ENCODE measurements at places on chromosomes 7 and 10.

DNA sequence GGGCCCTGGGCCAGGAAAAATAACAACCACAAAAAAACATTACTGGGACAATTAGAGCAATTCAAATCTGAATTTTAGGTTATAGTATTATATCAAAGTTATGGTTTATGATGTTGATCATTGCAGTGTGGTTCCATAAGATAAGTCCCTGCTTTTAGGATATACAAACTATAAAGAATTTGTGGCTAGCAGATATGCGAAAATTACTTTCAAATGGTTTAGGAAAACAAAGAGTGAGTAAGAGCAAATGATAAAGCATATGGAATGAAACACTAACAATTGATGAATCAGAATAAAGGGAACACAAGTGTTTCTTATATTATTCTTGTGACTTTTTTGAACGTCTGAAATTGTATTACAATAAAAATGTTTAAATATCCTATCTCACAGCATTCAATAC lies 64.4 kb upstream of the HECTD2 start:
- no peak for DNase-seq

- DNase-seq: no peak
These were observed 38.9 kb downstream of the ADAP1 start for GRCh38 chr7:915291-916218.

- no peak for DNase-seq
These were observed 5.2 kb upstream of the AGMO start for GRCh38 chr7:15567036-15567435.

DNA sequence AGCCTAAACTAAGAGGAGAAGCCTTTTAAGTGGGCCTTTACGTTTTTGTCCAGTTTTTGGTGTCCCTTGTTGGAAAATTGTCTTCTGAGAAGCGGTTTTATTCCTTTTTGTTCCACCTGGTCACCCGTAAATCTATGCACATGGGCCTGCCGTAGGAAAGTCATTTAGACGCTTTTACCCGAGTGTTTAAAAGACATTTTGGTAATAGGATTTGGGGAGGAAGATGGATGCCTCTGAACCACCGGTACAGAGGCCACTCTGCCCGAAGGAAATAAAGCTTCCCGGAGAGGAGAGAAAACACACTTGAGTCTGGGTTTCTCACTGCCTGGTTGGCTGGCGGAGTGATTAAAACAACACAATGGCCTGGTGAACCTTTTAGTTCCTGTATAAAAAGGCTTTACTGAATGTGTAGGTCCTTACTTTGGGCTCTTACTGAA lies 760 bp downstream of the THNSL1 start:
- DNase-seq: no peak

DNA sequence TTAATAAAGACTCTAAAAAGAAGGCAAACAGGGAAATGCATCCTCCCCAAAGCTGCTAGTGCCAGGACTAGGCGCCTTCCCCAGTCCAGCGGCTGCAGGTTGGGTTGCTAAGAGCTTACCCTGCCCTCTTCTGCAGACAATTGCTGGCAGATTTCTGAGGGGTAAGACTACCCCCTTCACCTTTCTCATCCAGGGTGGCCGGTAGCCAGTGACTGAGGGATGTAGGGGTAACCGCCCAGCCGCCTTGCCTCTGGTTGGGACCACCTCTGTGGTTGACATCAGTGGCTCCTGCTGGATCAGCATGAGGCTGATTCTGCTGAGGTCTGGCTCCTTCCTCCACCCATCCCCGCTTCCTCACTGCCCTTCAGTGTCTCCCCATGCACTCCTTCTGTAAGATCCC lies 71.2 kb downstream of the ADCYAP1R1 start:
- no peak for DNase-seq

- no peak for DNase-seq
These were observed 16.7 kb upstream of the SYPL1 start for GRCh38 chr7:106128836-106129235.

- DNase-seq: no peak
These were observed 17.1 kb downstream of the ADCY1 start for GRCh38 chr7:45591101-45591906.

DNA sequence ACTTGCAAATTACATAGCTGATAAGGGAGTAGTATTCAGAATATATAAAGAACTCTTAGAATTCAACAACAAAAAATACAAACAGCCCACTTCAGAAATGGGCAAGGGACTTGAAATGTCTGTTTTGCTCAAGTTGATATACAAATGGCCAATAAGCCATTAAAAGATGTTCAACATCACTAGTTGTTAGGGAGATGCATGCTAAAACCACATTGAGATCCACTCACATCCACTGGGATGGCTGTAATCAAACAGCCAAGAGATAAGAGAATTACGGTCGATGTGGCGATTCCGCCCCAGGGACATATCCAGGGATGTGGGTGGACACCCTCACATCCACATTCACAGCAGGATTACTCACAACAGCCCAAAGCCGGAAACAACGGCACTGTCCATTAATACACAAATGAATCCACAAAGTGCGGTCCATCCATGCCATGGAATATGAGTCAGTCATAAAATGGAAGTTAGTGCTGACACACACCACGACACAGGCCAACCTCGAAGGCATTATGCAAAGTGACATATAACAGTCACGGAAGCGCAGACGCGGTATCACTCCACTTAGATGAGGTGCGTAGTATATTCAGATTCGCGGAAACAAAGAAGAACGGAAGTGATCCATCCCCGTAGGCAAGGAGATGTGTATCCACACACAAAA lies 227.8 kb downstream of the DNAJB6 start:
- no peak for DNase-seq

DNA sequence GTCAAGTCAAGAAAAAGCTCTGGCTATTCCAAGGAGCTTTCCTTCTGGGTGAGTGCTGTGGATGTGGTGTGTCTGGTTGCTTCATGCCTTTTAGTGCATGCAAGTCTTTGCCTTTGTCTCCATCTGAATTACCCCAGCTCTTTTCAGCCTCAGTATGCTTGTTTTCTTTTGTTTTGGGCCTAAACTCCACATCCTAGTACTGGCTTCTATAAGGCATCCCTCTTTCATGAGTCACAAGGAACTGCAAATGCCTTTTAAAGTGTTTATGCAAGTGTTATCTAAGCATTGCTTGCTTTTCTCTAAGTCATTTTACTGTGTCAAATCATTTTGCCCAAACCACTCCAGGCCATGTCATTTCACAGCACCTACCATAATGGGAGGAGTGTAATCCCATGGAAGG lies 132.1 kb downstream of the PLCE1 start:
- peak; percentile 43 for DNase-seq

DNA sequence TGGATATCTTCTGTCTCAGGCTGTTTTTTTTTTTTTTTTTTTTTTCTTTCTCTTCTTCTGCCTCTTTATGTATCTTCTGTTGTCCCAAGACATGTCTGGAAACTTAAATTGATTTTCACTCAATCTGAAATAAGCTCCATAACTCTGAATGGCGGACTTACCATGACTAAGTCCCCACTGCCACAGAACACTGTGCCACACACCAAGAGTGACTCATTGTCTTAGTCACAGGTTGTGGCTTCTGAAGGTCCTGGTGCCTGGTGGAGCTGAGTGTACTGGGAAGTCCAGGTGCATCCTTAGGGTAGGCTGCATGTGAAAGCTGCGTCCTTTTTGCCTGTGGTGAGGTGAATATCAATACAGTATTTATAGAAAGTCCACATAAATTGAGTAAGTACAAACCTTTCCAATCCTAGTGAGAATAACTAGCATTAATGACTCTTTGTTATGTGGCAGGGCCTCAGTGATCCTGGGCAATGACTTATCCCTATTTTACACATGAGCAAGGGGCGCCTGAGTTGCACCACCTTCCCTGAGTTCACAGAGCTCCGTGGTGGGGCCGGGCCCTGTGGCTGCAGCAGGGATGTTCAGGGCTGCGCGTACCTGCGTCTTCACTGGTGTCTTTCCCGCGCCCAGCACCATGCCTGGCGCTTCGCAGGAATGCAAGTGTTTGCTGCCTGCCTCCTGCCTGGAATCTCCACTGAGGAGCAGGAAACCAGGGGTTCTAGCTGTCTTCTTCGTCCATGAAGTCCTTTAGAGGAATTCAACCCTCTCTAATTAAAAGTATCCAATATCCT lies 4.3 kb downstream of the PFKP start:
- DNase-seq: no peak

- no peak for DNase-seq
These were observed 32.1 kb downstream of the SGPL1 start for GRCh38 chr10:70847659-70848360.

DNA sequence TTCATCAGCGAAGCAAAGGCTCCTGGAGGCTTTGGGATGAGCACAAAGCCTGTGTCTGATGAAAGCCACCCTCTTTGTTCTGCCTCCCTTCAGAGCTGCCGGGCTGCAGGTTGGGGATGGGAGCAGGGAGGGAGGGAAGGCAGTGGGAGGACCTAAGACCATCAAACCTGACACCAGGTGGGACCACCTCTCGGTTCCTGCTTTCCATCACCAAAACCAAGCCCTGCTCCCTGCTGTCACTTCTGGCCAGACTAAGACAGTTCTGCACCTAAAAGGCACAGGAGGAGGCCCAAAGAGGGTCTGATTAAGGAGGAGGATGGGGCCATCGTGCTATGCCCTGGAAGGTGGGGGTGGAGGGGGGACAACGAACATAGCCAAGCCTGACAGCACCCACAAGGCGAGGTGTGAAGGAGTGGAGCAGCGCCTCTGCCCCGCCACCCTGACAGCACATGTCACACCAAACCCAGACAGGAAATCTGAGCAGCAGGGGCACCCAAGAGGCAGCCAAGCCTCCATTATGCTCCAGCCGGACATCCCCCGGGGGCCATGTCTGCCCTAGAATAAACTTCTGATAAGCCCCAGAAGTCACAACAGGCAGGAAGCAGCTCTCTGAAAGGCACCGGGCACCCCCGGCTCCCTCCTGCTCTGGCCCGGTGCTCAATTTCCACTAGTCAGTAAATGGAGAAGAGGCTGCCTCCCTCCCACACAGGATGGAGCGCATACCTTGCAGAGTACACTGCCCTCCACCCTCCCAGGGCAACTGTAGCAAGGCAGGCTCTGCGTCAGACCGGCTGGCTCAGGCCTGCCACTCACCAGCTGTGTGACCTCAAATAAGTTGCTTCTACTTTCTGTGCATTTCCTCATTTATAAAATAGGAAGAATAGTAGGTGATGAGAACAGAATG lies 48.9 kb downstream of the DLG5 start:
- no peak for DNase-seq

DNA sequence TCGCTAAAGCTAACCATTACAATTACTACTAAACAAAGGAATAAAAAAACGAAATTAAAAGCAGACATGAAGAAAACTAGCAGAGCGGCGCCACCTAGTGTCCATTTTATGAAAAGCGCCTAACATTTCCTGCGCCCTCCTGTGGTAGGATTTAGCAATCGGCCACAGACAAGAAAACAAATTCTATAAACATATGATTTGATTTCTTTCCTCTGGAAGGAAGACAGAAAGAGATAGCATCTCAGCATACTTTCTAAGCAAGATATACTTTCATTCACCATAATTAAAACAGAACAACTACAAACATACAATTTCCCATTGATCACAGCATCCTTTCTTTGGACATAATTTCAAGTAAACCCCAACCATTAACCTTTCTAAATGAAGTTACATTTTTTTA lies 337.7 kb upstream of the NPVF start:
- peak; percentile 55 for DNase-seq

- DNase-seq: peak; percentile 39
These were observed 71.0 kb downstream of the GNAT3 start for GRCh38 chr7:80440883-80441282.

- DNase-seq: no peak
These were observed 1.5 kb downstream of the ARHGAP21 start for GRCh38 chr10:24722131-24722675.

GRCh38 chr7:2792856-2793487 lies 51.1 kb downstream of the GNA12 start:
- no peak for DNase-seq

DNA sequence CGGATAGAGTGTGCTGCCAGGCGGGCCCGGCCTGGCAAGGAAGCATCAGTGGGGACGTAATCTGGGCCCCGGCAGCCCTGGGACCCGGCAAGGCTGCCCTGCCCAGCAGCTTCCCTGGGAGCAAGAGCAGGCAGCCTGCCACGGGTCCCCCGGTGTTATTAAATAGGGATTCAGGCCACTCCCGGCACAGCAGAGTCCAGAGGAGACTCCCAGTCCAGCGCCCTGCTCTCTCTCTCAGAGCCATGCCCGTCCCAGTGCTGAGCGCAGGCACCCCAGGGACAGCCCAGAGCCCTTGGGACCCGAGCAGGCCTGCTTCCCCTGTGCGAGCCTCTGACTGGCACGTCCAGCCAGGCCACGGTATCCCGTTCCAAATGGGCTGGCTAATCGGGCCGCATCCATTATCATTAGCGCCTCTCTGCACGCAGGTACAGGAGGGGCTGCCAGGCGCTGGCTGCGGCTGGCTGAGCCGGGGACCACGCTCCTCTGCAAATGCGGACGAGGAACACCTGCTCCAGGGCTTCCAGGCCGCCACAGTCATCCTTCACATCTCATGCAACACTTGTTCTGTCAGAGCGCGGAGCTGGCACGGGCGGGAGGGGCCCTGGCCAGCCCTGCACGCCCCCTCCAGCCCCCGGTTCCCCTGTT lies 344.2 kb upstream of the MKI67 start:
- DNase-seq: no peak
